ENCODE measurements at places on chromosomes 12 and 14.

DNA sequence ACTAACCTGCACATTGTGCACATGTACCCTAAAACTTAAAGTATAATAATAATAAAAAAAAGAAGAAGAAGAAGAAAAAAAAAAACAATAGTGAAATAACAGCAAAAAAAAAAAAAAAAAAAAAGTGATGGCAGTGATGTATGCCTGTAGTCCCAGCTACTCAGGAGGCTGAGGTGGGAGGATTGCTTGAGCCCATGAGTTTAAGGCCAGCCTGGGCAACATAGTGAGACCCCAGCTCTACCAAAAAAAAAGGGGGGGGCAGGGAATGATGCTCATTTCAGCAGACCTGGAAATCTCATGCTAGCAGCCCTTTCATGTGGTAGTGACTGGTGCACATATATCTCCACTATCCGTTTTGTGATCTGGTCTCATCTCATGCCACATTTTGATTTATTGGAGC, 20.8 kb downstream of the TRAFD1 start:
- no peak for DNase-seq

- no peak for DNase-seq
These were observed 175.4 kb downstream of the PHETA1 start for GRCh38 chr12:111193496-111193895.

GRCh38 chr12:97745406-97746101, 282.9 kb downstream of the RMST start:
- DNase-seq = no peak

DNA sequence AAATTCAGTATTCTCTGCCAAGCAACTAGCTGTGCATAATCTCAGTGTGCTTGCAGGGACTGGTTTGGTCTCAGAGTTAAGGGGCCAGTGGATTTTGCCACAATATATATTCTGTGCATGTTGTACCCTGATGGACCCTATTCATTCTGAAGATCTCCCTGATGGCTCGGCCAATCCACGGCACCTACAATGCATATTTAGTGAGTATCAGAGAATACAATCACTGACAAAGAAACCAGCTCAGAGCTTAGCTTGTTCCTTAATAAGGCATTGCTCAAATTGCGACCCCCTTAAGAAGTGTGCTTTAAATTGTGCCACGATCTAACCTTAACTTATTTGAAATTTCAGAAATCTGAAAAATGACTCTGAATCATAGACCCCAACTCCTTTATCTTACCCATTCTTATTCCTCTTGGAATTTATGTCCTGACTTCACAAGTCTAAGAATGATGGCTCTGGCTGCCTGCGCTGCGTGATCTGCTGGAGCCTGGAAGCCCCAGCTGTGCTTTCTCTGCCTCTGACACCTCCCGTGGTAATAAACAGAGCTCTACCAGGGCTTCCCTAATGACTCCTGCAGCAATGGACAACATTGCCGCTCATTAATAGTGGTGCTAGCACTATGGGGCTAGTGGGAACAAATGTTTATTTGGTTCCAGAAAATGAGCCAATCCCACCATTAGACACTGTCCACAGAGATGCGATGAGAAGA, 9.0 kb upstream of the DCAF4 start:
- DNase-seq = no peak

GRCh38 chr14:95408731-95409476, 89.2 kb upstream of the CLMN start:
- DNase-seq = peak; percentile 83

GRCh38 chr12:101733166-101733565, 6.1 kb downstream of the SYCP3 start:
- no peak for DNase-seq

DNA sequence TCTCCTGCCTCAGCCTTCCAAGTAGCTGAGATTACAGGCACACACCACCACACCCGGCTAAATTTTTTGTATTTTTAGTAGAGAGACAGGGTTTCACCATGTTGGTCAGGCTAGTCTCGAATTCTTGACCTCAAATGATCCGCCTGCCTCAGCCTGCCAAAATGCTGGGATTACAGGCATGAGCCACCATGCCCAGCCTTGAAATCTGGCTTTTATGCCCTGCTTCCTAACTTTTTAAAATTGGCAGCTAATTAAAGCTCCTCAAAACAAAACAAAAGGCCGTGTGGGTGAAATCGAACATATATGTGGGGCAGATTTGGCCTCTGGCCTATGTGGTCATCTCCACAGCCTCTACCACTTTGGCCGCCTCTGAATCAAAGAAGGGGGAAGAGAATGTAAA, 37.9 kb downstream of the KCTD10 start:
- DNase-seq = no peak

DNA sequence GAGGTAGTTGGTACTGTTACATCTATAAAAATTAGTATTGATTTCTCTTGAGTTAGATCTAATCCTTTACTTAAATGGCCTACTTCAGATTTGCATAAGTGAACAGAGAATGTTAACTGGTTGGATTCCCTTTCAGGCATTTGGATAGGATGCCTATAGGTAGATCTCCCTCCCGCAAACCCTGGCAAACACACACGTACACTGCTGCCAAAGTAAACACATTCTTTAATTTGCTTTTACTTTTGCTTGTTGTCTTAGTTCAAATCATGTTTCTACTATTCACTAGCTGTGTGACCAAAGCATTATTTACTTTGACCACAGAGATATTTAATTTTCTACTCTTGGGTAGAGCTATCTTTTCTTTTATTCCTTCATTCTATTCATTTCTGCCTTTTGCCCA, 936.1 kb upstream of the FBXO33 start:
- no peak for DNase-seq

Data from tibial artery (tissue), 4 donors.